ENCODE measurements at places on chromosomes 6 and 20.

DNA sequence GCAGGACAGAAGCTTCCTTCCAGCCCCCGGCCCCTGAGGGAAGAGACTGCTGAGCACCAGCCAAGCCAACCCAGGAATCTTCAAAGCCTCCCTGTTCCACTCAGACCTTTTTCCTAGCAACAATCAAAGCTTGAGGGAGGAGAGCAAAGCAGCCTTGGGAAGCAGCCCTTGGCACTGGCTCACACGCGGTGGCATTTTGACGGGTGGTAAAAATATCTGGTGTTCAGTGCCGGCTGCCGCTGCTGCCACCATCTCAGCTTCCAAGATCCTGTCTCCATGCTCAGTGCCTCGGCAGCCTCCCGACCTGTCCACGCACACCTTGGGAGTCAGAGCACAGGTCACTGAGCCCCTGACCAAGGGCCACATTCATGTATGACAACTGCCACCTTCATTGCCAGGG lies 170.1 kb downstream of the LRFN2 start:
- DNase-seq: no peak

- no peak for DNase-seq
Observed at GRCh38 chr6:3214898-3215297, 12.6 kb downstream of the TUBB2B start.

GRCh38 chr6:5096482-5096881 lies 11.3 kb downstream of the PPP1R3G start:
- no peak for DNase-seq

GRCh38 chr20:51153867-51154707 lies 131.2 kb upstream of the KCNG1 start:
- no peak for DNase-seq

DNA sequence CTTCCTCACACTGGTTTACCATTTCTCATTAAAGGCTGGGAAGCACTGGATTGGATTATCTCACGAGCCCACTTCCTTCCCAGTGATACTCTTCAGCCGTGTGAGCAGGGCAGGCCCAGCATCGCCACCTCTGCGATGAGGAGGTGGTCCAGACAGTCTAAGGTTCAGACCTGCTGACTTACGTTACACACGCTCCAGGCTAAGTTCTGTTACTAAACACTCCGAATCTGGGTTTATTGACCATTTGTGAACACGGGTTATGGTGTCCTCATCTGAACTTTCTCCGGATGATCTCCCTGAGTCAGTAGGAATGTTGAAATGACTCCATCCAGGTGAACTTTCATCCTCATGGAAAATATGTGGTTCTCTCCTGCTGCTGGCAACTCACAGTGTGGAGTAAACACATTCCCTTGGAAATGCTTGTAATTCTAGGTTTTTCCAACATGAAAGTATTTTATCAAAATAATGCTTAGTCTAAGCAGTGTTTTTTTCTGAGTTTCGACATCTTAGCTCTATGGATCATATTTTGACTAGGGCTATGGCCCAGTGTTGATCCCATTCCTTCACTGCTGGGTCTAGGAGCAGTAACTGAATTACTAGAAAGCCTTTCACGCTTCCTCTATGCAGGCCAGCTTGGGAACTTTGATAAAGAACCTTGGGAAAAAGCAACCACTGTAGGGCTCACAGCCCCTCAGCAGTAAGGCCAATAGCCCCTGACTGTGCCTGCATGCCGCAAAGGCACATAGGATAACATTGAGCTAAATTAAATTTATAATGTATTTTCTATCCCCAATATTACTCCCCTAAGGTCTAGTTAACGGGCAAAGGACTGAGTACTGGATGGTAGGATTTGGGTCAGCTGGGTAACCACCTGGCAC lies 37.7 kb upstream of the PXDC1 start:
- no peak for DNase-seq

GRCh38 chr6:29483186-29483585 lies 4.6 kb downstream of the MAS1L start:
- DNase-seq: no peak
